ENCODE measurements at places on chromosomes 7 and 10.

GRCh38 chr7:121126801-121127534 is 138.5 kb downstream of the CPED1 start:
- DNase-seq, result no peak

DNA sequence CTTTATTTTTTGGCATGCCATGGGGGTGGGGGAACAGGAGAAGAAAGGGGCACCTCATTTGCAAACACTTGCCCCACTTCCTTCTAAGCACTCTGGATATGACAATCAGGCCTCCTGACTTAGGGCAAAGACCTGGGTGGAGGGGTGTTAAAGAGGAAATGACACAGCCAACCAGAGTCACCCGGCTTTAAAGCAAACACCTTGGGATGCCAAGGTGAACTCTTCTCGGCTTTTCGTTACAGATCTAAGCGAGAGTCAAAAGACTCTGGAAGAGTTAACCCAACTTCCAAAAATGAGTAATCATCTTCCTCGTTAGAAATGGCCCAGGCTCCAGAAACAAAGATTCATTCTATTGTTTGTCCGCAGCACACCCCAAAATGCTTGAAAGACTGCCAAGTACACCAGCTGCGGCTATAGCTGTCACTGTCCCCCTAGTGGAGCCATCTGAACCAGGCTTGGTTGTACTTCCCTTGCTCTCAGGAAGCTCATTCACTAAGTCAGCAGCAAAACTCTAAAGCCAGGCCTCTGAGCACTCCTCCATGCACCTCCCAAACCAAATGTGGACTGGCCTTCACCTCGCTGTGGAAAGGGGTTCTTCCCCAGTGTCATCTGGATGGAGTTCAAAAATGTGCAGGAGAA is 24.8 kb downstream of the FAM53B start:
- peak; percentile 90 for DNase-seq

DNA sequence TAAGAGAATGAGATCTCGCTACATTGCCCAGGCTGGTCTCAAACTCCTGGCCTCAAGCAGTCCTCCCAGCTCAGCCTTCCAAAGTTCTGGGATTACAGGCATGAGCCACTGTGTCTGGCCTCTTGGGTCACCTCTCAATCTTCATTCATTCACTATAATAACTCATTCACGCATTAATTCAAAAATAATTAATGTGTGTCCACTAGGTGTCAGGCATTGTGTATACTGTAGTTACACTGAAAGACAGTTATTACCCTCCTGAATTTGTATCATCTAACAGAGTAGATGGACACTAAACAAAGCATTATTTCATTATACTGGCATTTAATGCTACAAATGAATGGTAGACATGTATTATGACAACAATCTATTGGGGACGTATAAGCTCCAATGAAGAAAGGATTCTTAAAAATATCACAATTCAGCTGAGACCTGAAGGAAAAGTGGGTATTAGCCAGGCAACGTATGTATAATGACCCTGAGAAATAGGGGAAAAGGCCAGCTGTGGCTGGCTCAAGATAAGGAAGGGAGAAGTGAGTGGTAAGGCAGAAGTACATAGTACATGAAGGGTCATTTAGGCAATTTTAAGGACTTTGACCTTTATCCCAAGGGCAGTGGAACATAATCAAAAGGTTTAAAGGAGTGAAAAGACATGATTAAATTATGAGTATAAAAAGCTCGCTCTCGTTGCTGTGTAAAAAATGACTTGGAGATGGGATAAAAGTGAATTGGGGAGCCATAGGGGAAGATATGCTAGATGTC is 150.7 kb downstream of the BTAF1 start:
- no peak for DNase-seq

GRCh38 chr10:72846238-72846637 is 47.3 kb upstream of the OIT3 start:
- DNase-seq, result no peak

DNA sequence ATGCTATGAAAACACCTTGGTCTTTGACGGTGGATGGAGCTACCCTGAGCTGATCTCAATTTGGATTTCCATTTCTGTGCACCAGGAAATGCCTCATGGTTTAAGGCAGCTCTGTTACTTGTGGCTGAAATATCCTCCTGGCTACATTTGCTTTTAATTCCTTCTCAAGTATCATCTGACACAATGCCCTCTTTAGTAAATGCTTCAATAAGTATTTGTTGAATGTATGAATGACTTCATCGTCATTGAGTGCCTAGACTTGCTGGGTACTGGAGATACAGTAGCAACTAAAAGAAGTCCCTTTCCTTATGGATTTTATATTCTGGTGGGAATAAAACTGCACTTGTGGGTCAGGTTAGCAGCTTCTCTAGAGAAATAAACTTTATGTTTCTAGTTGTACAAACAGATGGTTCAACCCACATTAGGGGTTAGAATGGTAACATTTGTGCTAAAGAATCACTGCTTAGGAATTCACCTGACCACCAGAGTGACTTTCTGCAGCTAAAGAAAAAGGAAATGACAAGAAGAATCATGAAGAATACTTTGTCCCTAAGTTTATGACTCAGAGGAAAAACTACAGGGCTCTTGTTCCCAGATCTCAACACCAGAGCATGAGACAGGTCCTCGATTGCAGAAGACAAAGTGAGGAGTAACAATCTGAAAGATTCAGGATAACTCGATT is 21.8 kb upstream of the SMNDC1 start:
- DNase-seq, result no peak

DNA sequence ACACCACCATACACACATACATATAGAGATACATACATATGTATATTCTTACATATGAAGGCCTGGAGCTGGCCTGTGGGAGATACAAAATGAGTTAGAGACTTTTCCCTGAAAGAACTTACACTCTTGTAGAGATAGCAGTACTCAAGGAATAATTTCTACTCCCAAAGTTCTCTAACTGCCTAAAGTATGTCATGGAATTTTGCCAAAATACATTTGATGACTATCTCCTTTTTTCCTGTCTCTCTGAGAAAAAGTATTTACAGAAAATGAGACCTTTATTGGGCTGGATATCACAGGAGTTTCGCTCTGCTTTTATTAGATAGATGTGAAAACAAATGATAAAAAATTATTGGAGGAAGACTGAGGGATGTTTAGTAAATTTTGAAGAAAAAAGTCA is 220.1 kb downstream of the POU6F2 start:
- DNase-seq, result no peak

GRCh38 chr10:66258693-66259092 is 667.1 kb upstream of the LRRTM3 start:
- no peak for DNase-seq

DNA sequence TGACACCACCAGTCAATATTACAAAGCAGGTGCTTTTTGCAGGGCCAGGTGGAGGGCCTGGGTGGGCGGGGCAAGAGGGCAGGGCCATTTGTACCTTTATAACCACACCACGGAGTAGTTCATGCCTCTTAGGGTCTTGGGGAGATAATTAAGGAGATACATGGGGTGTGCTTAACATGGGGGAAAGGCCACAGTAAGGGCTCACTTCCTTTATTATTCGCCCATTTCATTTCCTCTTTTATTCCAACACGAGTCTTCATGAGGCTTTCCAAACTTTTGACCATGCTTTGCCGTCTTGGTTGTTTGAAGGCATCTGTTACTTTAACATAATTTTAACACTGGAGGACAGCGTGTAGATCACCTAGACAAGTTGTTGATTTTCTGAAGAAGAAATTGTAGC is 33.3 kb upstream of the LYZL2 start:
- no peak for DNase-seq

- no peak for DNase-seq
These were observed 390.0 kb downstream of the TNS3 start for GRCh38 chr7:47191876-47192291.

- DNase-seq, result no peak
These were observed 25.6 kb downstream of the RNF216 start for GRCh38 chr7:5755704-5756504.

DNA sequence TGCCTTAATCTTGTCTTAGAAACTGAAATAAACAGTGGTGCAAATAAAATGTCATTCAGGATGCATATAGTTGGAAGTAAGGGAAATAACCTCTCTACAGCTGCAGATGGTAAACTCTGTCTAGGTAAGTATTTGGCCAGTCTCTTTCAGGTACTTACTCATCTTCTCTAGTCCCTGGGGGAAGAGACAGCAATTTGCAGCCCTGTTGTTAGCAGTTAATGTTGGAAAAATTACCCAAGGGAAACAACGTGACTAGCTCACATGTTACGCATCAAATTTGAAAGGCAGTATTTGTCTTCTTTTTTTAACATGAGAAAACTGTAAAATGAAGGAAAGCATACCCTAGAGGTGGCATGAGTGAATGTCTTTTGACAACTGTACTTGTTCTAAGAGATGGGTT is 3.2 kb upstream of the HUS1 start:
- DNase-seq, result no peak

DNA sequence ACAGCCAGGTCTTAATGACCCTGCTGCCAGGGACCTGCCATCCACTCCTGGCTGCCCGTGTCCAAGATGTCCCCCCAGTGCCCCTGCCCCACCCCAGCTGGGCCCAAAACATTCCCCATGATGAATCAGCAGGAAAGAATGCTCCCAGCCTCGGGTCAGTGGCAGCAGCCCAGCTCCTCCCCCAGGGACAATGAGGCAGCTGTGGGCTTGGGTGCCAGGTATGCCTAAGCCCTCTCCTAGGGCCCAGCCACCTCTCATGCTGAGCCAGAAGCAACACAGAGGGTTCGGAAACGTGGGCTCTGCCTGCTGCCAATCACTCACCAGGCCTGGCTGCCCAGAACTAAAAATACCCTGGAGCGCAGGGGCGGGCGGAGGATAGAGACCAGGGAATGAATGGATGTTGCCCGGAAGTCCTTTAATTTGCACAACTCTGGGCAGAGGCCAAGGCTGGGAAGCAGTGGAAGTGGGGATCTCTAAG is 1.5 kb upstream of the LOXL4 start:
- DNase-seq, result no peak

- no peak for DNase-seq
These were observed 101.6 kb downstream of the CYTH3 start for GRCh38 chr7:6170571-6171531.

- no peak for DNase-seq
These were observed at the start of gene ASB15 for GRCh38 chr7:123601530-123601929. ASB15 (plus strand) TSS chr7:123601821; CDS start chr7:123614503, 12,682 bp downstream.

DNA sequence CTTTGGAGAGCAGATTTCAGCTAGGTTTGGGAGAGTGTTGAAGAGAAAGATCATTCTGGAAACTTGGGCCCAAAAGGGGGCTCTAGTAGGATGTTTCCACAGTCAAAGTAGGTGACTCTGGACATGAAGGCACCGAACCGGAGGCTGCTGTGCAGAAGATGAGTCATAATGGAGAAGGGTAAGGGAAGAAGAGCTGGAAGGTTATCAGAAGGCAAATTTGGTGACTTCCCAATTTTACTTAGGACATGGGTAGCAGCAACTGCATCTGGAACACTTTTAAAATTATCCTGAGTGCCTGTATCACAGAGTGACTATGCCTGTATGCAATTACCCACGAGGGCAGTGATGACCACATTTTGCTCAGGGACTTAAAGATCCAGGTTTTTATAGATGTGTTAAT is 38.8 kb downstream of the PIK3AP1 start:
- DNase-seq, result no peak

DNA sequence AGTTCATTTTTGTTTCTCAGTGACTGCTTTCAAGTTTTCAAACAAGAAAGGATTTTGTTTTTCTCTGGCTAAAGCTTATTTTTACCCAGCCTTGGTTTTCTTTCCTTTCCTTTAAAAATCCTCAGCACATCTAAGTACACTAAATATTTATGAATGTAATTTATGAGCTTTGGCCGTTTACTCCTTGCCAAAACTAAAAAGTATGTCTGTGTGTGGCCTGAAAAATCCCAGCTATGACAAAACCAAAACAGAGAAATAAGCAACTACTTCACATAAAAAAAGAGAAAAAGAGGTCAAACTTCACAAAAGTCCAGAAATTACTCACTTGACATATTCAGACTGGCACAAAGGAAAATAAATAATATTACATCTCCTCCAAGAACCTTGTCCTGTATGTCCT is 365.1 kb upstream of the NFE2L3 start:
- no peak for DNase-seq

DNA sequence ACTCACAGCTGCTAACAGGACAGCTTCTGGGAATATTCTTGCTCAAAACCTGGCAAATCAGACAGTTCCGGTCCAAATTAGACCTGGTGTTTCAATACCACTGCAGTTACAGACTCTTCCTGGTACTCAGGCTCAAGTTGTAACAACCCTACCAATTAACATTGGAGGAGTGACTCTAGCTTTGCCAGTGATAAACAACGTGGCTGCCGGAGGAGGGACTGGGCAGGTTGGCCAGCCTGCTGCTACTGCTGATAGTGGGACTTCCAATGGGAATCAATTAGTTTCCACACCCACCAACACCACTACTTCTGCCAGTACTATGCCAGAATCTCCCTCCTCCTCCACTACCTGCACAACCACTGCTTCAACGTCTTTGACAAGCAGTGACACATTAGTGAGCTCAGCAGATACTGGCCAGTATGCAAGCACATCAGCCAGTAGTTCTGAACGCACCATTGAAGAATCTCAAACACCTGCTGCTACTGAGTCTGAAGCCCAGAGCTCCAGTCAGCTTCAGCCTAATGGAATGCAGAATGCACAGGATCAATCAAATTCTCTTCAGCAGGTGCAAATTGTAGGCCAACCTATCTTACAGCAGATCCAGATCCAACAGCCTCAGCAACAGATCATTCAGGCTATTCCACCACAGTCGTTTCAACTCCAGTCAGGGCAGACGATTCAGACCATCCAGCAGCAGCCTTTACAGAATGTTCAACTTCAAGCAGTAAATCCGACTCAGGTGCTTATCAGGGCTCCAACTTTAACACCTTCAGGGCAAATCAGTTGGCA is 2.1 kb downstream of the SP4 start:
- DNase-seq, result no peak

DNA sequence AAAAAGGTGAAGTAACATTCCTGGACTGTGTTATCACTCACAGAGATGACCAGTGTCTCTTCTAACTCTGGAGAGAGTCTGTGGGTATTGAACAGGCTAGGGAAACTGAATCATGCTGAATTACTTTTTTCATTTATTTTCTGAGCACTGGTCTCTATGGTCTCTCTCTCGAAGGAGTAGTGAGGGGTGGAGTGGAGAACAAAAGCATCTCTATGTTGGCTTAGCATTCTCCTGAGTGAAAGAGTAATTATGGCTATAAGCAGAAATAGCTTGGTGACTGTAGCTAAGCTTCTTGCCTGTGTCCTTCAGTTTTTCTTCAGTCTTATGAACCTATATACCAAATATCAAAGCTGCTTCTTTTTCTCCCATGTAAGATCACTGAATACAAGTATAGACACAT is 64.6 kb upstream of the PTN start:
- no peak for DNase-seq

All from GM12864 (cell line).